ENCODE measurements at places on chromosomes 3 and 15. TPM values are rescaled to one million over a fixed set of nuclear protein-coding genes. Genes with fewer than 3 reads are reported as not detected.
A peak's percentile ranks its signal among the peaks of the same experiment; 100 is the strongest.

CPB1 gene
- total RNA-seq: not detected

ADAMTS9 gene
- not detected for total RNA-seq

CYP11A1 gene
- not detected for total RNA-seq

CASR gene
- total RNA-seq: 0.15 TPM

KCNMB2 gene
- not detected for total RNA-seq

FAM98B gene
- 35.3 TPM for total RNA-seq

CFAP44 gene
- total RNA-seq: 3.3 TPM

CIP2A gene
- total RNA-seq: 46.8 TPM

- no peak for DNase-seq
- peaks cover 9% of the 10 kb centered on the region for H3K27me3 ChIP-seq
- no peaks in the 10 kb centered on the region for H3K36me3 ChIP-seq
Measured at GRCh38 chr15:39265261-39265660, 315.6 kb upstream of the THBS1 start.

- no peak overlapping the region for H3K4me3 ChIP-seq
- H3K36me3 ChIP-seq: no peaks in the 10 kb centered on the region
- H3K4me1 ChIP-seq: no peaks in the 10 kb centered on the region
- H3K27me3 ChIP-seq: no peaks in the 10 kb centered on the region
Measured at GRCh38 chr3:137259701-137260100, 301.9 kb downstream of the IL20RB start.

GRCh38 chr15:56929933-56930332 lies 11.5 kb downstream of the TCF12 start:
- H3K4me1 ChIP-seq: peaks cover 11% of the 10 kb centered on the region
- H3K27ac ChIP-seq: no peak overlapping the region
- no peak overlapping the region for H3K4me3 ChIP-seq
- DNase-seq: no peak
- peaks cover 44% of the 10 kb centered on the region for H3K36me3 ChIP-seq

- H3K27me3 ChIP-seq: no peaks in the 10 kb centered on the region
- peak overlapping the region; percentile 14 for H3K27ac ChIP-seq
- no peak overlapping the region for H3K4me3 ChIP-seq
- no peaks in the 10 kb centered on the region for H3K36me3 ChIP-seq
Measured at GRCh38 chr3:56980798-56981390, 79.6 kb upstream of the SPATA12 start.

DNA sequence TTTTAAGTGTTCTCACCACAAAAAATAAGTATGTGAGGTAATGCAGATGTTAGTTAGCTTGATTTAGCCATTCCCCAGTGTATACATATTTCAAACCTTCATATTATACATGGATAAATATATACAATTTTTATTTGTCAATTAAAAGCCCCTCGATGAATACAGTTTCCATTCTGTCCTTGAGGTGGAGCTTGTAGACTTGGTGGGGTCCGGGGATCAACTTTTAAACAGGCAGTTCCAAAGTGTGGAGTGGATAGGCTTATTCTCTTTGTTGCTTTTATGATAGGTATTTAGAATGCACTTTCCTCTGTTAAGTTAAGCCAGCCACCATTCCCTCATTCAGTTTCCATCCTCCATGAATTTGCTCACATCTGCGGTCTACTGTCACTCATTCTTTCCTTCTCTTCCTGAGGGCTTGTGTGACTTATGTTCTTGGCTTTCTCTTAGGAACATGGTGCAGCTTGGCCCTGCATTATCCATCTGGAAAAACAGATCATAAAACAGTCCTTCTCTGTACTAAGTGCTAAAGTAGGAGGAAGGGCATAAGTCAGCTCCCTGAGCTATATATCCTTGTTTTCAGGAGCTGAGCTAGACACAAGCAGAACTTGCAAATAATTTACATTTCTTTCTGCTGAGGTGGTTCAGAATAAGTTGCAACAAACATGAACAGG lies 149.1 kb downstream of the NFKBIZ start:
- H3K36me3 ChIP-seq: peaks cover 4% of the 10 kb centered on the region
- no peak overlapping the region for H3K4me3 ChIP-seq
- H3K27me3 ChIP-seq: peaks cover 6% of the 10 kb centered on the region
- no peak overlapping the region for H3K27ac ChIP-seq
- H3K4me1 ChIP-seq: peaks cover 20% of the 10 kb centered on the region

DNA sequence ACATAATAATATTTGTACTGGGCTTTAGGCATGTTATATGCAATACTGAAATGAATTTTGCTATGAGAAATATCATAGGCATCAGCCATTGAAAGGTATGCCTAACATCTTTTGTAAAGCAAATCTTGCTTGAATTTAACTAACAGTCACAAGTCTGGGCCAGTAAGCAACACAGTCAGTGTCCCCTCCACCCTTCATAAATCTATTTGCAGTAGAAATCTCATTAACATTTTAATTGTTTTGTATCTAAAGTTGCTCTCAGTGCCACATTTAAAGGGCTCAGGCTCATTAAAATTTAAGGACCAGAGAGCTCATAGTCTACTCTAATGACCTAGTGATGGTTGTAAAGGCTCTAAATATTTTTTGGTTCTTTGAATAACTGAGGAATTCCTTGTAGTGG lies 167.2 kb upstream of the GOLIM4 start:
- no peaks in the 10 kb centered on the region for H3K36me3 ChIP-seq
- no peak for DNase-seq
- H3K4me1 ChIP-seq: no peaks in the 10 kb centered on the region
- no peak overlapping the region for H3K27ac ChIP-seq

- no peaks in the 10 kb centered on the region for H3K36me3 ChIP-seq
- DNase-seq: no peak
- peaks cover 7% of the 10 kb centered on the region for H3K27me3 ChIP-seq
- no peak overlapping the region for H3K27ac ChIP-seq
- no peak overlapping the region for H3K4me3 ChIP-seq
- peaks cover 16% of the 10 kb centered on the region for H3K4me1 ChIP-seq
Measured at GRCh38 chr3:52181543-52181942, 16.4 kb upstream of the ALAS1 start.

- DNase-seq: no peak
- H3K4me1 ChIP-seq: no peaks in the 10 kb centered on the region
- no peaks in the 10 kb centered on the region for H3K27me3 ChIP-seq
- H3K4me3 ChIP-seq: no peak overlapping the region
Measured at GRCh38 chr3:21154911-21155310, 596.1 kb downstream of the ZNF385D start.

GRCh38 chr3:183369627-183370026 lies 58.8 kb downstream of the MCF2L2 start:
- H3K36me3 ChIP-seq: peaks cover 12% of the 10 kb centered on the region
- no peak for DNase-seq
- H3K4me3 ChIP-seq: no peak overlapping the region
- H3K27me3 ChIP-seq: no peaks in the 10 kb centered on the region
- no peak overlapping the region for H3K27ac ChIP-seq

DNA sequence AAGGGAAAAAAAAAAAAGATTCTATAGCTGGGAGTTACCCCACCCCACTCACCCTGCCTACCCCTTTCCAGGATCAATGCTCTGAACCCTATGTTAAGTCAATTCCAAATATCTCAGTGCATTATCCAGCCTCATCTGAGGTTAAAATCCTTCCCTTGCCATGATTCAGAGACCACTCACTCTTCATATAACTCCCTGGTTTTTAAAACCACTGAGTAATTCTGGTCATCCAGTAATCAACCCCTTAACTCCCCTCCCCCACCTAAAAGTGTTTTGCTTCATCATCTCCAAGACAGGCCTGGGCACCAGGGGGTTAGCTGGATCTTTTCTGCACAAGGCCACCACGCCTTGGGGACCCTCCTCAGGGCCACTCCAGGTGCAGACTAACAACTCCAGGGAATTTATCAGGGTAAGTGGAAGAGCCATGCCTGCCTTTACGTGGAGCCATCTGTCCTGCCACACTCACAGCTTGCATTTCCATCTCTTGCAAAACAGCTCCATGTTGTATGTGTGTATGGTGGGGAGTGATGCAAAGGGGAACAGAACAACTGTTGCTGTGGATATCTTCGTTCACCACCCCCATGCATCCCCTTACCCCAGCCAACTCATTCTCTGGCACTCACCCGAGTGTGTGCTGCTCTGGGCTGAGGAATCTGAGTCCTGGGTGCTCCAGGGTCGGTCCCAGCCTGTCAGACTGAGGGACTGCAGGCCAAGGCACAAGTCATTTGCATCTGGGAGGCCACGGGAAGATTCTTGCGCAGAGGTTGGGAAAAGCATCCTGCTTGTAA lies 30.7 kb upstream of the RPS17 start:
- H3K36me3 ChIP-seq: no peaks in the 10 kb centered on the region
- no peak for DNase-seq
- H3K4me3 ChIP-seq: no peak overlapping the region
- H3K4me1 ChIP-seq: no peaks in the 10 kb centered on the region

- no peak overlapping the region for H3K27ac ChIP-seq
- no peaks in the 10 kb centered on the region for H3K4me1 ChIP-seq
- peaks cover 2% of the 10 kb centered on the region for H3K27me3 ChIP-seq
Measured at GRCh38 chr15:86756688-86757087, 677.0 kb downstream of the AGBL1 start.

- no peak overlapping the region for H3K27ac ChIP-seq
- no peak for DNase-seq
- H3K36me3 ChIP-seq: no peaks in the 10 kb centered on the region
- peaks cover 11% of the 10 kb centered on the region for H3K27me3 ChIP-seq
- H3K4me3 ChIP-seq: no peak overlapping the region
Measured at GRCh38 chr15:67372986-67373675, 118.5 kb downstream of the IQCH start.

Measured in activated CD4-positive, alpha-beta memory T cell treated with anti-CD3 and anti-CD28 coated beads, Interleukin-2, amount 10 ng/mL, durations not matched to agents 7 days and 5 days (primary cell).